ENCODE measurements at places on chromosomes 12 and 14.

DNA sequence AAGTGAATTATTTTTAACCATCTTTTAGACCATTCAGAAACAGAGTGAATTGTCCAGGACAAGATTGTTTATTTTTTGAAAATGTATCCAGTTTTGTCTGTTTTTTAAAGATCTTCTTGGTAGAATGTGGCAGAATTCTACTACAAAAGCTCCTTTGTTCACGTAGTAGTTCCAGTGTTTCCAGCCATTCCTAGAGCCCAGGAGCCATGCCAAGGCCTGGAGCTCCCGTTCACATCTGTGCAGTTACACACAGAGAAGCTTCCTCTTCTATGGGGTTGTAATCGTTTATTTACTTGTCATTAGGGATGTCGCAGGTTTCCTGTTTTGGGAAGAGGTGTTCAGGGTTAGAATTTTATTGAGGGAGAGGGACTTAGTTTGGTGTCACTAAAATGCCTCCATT is 409.8 kb downstream of the NPAS3 start:
- DNase-seq, result no peak

DNA sequence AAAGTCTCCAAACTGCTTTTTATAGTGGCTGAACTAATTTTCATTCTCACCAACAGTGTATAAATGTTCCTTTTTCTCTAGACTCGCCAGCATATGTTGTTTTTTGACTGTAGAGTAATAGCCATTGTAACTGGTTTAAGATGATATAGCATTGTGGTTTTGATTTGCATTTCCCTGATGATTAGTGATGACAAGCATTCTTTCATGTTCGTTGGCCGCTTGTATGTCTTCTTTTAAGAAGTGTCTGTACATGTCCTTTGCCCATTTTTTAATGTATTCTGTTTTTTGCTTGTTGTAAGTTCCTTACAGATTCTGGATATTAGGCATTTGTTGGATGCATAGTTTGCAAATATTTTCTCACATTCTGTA is 404.9 kb downstream of the FLRT2 start:
- no peak for DNase-seq

- peak; percentile 88 for DNase-seq
Measured at GRCh38 chr14:23068789-23069412, 11.6 kb upstream of the CDH24 start.

DNA sequence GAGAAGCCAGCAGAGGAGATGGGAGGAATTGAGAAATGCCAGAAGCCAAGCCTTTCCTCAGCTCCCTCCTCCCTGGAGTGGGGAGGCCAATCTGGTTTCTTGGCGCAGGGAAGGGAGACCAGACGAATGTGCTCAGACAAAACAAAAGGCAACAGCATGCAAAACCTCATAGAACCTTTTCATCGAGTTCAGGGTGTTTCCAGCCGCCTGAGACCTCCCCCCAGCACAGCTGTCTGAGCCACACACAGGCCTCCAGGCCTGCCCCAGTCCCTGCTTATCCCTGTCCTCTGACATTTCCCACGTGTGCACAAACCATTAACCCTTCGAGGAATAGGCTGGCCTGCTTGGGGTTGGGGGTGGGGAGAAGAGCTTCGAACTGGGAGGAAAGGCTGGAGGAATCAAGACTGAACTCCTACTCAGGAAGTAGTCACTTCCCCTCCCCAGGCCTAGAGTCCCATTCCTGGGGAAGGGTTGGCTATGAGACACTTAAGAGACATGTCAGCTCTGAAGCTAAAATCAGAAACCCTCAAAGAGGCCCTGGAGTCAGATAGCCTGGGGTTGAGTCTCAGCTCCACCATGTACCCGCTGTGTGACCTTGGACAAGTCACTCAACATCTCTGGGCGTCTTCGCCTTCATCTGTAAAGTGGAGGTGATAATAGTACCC is 10.7 kb downstream of the TBX3 start:
- DNase-seq, result no peak

GRCh38 chr14:49485290-49485689 is 100.9 kb downstream of the RPS29 start:
- DNase-seq, result no peak

- DNase-seq, result no peak
Measured at GRCh38 chr12:14387219-14387871, 21.9 kb downstream of the ATF7IP start.

- no peak for DNase-seq
Measured at GRCh38 chr12:9334041-9334692, 126.0 kb upstream of the PZP start.
